ENCODE measurements at places on chromosomes 6 and 20.

GRCh38 chr6:30554962-30555815, 1.1 kb downstream of the GNL1 start:
- peak; percentile 57 for DNase-seq

- DNase-seq: no peak
These were observed 20.2 kb downstream of the PRPH2 start for GRCh38 chr6:42702200-42702599.

GRCh38 chr6:123661105-123661891, 24.5 kb upstream of the TRDN start:
- DNase-seq: no peak

DNA sequence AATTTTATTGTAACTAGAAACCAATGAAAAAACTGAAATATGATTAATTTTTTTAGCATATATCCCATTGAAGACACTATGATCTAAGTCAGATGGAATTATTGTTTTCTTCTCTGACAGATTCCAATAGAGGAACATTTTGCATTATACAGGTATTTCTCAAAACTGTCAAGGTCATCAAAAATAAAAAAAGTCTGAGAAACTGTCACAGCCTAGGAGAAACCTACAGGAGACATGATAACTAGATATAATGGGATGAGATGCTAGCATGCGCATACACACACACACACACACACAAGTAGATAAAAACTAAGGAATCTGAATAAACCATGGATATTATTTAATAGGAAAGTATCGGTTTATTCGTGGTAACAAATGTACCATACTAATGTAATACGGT, 161.9 kb upstream of the HCRTR2 start:
- DNase-seq: no peak

DNA sequence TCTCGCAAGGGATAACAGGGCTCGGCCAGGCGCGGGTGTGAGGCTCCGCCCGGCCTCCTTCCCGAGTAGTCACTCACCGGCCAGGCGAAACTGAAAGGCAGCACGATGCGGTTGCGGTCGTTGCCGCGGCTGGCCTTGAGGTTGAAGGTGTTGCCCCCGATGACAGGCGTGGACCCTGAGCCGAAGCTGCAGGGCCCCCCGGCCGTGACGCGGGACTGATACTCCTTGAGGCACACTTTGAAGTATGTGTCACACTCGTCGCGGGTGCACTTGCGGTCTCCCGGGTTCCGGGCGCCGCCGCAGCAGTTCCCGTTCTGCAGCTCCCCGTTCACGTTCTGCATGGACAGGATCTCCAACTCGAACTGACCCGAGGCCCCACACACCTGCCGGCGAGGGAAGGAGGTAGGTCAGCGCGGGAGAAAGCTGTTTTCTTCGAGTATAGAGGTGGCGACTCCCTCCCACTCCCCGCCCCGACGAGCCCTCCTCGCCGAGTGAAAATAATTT, 1.1 kb downstream of the JAG1 start:
- peak; percentile 79 for DNase-seq

GRCh38 chr6:67560068-67560467, 1075.0 kb upstream of the ADGRB3 start:
- DNase-seq: no peak

- DNase-seq: no peak
These were observed 9.9 kb downstream of the STX16 start for GRCh38 chr20:58660855-58661597.

DNA sequence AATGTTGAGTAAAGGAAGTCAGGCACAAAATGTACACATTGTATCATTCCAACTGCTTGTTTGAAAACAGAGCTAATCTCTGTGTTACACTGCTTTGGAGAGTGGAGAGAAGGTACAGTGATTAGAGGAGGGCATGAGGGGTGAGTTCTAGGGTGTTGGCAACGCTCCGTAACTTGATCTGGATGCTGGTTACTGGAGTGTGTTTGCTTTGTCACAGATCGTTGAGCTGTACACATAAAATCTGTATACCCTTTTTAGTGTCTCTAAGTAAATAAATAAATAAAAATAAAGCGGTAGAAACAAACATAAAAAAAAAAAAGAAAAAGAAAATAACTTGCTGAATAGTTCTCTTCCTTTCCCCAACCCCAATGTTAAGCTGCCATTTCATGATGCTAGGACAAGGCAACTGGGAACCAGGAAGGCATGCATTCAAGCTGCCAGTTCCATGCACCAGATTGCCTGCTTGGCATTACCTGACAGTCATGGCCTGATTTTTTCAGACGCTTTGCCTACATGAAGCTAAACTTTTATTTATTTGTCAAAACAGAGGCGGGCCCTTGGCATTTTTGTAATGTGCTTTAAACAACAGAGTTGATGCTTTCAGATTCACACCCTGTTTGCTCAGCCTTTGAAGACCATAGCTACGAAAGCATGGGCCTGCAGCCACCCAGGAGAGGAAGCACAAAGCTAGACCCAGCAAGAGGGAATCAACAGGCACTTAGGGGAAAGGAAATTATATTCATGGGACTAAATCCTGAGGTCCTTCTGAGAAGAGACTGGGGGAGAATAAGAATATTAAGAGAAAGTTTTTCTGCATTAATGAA, 21.2 kb downstream of the TNFRSF21 start:
- no peak for DNase-seq

- no peak for DNase-seq
These were observed 15.5 kb downstream of the SIM1 start for GRCh38 chr6:100449239-100449691.

DNA sequence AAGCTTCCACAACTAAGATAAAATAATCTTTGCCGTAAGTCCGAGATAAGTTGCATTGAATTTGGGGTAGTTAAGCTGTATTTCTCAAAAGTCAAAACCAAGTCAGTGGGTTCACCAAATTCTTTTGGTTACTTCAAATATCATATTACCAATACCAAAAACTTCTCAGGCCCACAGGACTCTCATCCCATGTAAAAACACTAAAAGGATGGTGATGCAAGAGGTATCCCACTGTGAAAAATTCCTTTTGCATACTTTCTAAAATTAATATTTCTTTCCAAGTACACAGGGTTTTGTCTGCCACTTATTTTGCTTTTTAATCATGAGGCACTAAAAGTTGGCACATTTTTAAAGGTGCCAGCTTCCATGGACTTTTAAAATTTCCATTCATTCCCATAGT, 151.3 kb downstream of the GJA10 start:
- DNase-seq: no peak

- DNase-seq: no peak
These were observed 3.5 kb upstream of the MOXD1 start for GRCh38 chr6:132404736-132405135.

- DNase-seq: no peak
These were observed 51.4 kb downstream of the ERMARD start for GRCh38 chr6:169802790-169803189.

DNA sequence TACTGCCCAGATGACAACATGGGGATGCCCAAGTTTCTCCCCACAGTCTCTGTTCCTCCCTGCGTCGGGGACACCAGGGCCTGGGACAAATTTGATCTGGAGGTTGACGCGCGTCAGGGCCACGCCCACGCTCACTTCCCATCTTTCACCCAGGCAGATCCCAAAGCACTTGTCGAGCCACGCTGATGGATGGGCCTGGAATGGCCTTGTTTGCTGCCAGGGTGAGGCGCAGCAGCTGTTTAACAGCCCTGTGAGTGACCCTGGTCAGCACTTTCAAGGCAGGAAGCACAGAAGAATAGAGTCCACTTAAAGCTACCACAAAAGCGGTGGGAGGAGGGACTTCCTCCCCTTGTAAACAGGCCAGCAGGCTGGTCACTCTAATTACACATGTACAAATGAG, 324.7 kb upstream of the JARID2 start:
- peak; percentile 65 for DNase-seq

DNA sequence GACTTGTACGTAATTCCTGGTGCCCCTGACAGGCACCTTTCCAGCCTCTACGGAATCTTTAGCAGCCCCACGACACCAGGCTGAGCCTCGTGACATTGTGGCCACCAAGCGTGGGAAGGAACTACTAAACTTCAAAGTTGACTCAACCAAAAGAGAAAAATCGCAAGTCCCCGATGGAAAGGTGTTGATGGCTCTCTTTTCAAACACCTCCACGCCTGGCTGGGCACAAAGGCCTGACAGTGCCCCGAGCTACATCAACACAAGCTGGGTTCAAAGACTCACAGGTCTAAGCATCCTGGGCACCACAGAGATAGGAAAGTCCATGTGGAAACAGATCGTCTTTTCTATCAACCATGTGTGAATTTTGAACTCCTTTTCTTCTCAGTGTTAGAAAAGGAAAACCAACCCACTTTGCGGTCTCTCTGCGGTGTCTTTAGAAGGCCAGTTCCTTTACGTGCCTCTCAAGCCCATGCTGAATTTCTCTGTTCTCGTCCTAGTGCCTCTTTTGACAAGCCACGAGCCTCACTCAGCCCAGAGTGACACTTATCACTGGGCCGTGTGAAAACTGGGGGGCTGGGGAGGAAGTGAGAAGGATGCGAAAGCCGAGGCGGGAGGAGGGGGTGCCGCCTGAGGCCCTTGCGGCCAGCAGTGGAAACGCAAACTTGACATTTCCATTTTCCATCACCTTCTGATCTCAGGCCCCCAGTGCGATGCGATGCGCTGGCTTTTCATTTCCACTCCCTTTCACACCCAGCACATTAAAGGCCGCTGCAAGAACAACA, 59.4 kb downstream of the GFOD1 start:
- DNase-seq: no peak

DNA sequence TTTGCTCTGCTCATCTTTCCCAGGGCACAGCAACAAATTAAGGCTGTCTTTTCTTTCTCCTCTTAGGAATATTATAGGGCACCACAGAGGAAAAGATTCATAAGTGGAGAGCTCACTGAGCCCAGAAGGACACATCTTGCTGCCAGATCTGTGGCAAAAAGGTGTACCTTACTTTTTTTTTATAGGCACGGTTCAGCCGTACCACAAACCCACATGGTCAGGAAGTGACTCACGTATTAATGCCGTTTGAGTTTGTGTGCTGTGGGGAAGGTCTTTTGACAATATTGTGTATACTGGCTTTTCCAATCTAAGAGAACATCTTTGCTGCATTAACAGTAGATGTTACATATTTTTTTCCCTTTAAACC, 28.4 kb downstream of the PAQR8 start:
- DNase-seq: no peak

DNA sequence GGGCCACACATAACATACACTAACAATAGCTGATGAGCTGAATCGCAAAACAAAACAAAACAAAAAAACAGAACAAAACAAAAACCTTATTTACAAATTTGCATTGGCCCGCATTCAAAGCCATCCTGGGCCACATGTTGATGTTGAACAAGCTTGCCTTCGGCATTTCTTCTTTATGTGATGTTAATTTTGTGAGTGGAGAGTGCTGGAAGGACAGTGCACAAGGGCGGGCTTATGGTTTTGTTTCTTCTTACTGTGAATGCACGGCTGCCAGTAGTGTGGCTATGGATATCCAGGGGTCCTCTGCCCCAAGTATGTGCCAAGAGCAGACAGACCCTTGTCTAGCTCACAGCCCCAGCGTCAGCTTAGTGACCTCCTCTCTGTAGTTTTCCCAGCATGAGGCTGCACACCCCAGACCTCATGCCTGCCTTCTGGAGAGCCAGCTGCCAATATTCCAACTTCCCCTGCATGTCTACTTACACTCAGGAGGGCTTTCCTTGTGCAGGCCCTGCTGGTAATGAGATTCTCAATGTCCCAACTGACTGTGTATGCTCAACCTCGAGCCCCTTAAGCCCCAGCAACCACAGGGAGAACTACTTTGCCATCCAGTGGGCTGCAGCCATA, 24.9 kb downstream of the ZNF292 start:
- DNase-seq: no peak

- no peak for DNase-seq
These were observed 10.7 kb downstream of the ZNF165 start for GRCh38 chr6:28090917-28091586.

DNA sequence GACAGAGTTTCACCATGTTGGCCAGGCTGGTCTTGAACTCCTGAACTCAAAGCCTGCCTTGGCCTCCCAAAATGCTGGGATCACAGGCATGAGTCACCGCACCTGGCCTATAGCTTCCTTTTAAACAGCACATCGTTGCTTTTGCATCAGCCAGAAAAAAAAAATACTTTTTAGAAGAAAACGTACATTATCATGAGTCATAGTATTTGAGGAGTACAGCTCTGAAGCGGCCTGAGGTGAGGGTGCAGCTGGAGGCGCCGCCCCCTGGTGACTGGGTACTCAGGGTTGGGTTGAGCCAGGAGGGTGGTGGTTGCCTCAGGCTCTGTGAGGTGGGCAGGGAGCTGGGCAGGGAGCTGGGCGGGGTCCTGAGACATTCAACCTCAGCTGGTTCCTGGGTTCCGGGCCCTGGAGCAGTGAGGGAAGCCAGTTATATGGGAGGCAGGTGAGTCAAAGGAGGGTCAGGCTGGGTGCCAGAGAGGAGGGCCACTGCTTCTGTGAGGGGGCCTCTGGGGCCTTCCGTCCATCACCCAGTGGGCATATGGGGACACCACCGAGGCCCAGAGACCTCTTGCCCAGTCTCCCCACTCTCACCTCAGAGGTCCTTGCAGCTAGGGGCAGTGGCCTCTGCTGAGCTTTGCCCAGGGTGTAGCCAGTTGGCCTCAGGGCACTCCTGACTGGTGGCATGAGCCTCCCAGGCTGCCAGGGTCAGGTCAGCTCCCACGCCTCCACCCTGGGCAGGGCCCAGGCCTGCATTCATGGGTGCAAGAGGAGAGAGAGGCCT, 11.7 kb upstream of the ID1 start:
- DNase-seq: no peak

GRCh38 chr20:63697357-63697867, 960 bp downstream of the TNFRSF6B start:
- DNase-seq: peak; percentile 25

DNA sequence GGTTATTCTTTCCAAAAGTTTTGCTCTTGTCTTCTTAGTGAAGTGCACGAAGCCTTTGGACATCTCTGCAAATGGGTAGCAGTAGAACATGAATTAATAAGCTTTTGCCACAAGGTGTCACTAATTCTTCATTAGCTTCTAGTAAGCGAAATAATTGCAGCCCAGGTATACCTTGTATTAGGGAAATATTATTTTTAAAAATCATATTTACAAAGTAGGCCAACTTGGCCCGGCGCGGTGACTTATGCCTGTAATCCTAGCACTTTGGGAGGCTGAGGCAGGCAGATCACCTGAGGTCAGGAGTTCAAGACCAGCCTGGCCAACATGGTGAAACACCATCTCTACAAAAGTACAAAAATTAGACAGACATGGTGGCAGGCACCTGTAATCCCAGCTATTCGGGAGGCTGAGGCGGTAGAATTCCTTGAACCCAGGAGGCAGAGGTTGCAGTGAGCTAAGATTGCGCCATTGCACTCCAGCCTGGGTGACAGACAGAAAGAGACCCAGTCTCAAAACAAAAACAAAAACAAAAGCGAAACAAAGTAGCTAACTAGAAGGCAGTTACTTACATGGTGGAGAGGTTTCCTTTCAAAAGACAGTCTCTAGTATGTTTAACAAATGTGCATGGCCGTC, 8.8 kb upstream of the RSPH3 start:
- DNase-seq: no peak

DNA sequence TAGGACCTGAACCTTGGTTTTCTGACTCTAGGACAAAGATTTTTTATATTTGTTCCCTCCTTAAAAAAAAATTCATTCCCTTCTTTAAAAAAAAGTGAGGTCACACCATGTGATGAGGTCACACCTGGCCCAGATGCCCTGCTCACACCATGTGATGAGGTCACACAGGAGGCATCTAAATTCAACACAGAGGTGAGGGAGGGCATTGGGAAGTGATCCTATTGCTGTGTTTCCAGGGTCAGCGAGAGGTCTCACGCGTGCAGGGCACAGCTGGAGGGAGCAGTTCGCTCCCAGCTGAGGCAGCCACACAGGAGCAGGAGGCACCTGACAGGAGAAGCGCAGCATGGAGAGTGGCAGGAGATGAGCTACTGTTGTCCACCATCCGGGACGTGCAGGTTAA, 92.5 kb downstream of the SLC22A23 start:
- DNase-seq: no peak

GRCh38 chr6:74899416-74899815, 306.4 kb downstream of the COL12A1 start:
- DNase-seq: no peak

All from adrenal gland (tissue), 19 donors.